Dermis blood vessel endothelial cell (primary cell): ENCODE measurements at places on chromosomes 12 and 14. TPM values are rescaled to one million over a fixed set of nuclear protein-coding genes. Genes with fewer than 3 reads are reported as not detected.

Gene DUSP16
- total RNA-seq: 9.2 and 13.1 TPM in 2 replicates

Gene POU6F1
- total RNA-seq: 2.6 and 4.8 TPM in 2 replicates

Gene APOF
- not detected in 2 replicates for total RNA-seq

Gene HOXC9
- total RNA-seq: 0.28 and 0.68 TPM in 2 replicates

Gene KCNC2
- total RNA-seq: not detected in 2 replicates

Gene CLEC6A
- not detected in 2 replicates for total RNA-seq

Gene GCH1
- total RNA-seq: 10.4 and 13.4 TPM in 2 replicates

Gene DDX54
- total RNA-seq: 44.7 and 49.0 TPM in 2 replicates

Gene GZMB
- total RNA-seq: not detected in 2 replicates

Gene IKBIP
- 44.4 and 51.6 TPM in 2 replicates for total RNA-seq

Gene CISTR
- total RNA-seq: not detected in 2 replicates

Gene LMNTD1
- 0.19 TPM in 1 of 2 replicates, not detected in the other for total RNA-seq

Gene LIN7A
- total RNA-seq: 0.19 and 1.2 TPM in 2 replicates

Gene NFATC4
- total RNA-seq: 8.8 and 11.1 TPM in 2 replicates

Gene NTF3
- 0.34 TPM in 1 of 2 replicates, not detected in the other for total RNA-seq

Gene ACSM4
- total RNA-seq: not detected in 2 replicates

Gene AMIGO2
- 4.2 and 4.8 TPM in 2 replicates for total RNA-seq

Gene BICDL1
- 0.05 TPM in 1 of 2 replicates, not detected in the other for total RNA-seq

Gene AQP2
- total RNA-seq: not detected in 2 replicates

Gene WDHD1
- 8.3 and 16.7 TPM in 2 replicates for total RNA-seq

Gene E2F7
- total RNA-seq: 7.3 and 13.4 TPM in 2 replicates

Gene PRB2
- not detected in 2 replicates for total RNA-seq

Gene DLGAP5
- 11.6 and 78.0 TPM in 2 replicates for total RNA-seq

Gene PLEKHG7
- total RNA-seq: not detected in 2 replicates

Gene FSCB
- total RNA-seq: not detected in 2 replicates

Gene SERPINA10
- not detected in 2 replicates for total RNA-seq

Gene CYP46A1
- under 0.01 and 0.14 TPM in 2 replicates for total RNA-seq

Gene NYNRIN
- 12.6 and 17.0 TPM in 2 replicates for total RNA-seq

Gene DHRS7
- 87.1 and 102 TPM in 2 replicates for total RNA-seq

Gene MYF6
- not detected in 2 replicates for total RNA-seq

Gene ARHGAP9
- not detected in 2 replicates for total RNA-seq

Gene TTC6
- not detected in 2 replicates for total RNA-seq

Gene EMP1
- total RNA-seq: 318 and 336 TPM in 2 replicates

Gene LDHB
- 438 and 588 TPM in 2 replicates for total RNA-seq

Gene CACNA1C
- 0.14 and 1.5 TPM in 2 replicates for total RNA-seq

Gene LYSET
- total RNA-seq: 8.7 and 18.2 TPM in 2 replicates

Gene SYNJ2BP
- total RNA-seq: 20.1 and 29.1 TPM in 2 replicates

Gene POTEG
- not detected in 2 replicates for total RNA-seq

Gene DPPA3
- not detected in 2 replicates for total RNA-seq

Gene ABCD2
- total RNA-seq: not detected in 2 replicates

Gene KRT86
- total RNA-seq: not detected in 2 replicates

Gene NEUROD4
- not detected in 2 replicates for total RNA-seq

Gene MFAP5
- total RNA-seq: 0.19 and 0.85 TPM in 2 replicates

Gene PLXNC1
- 0.17 and 0.23 TPM in 2 replicates for total RNA-seq

Gene IQSEC3
- total RNA-seq: under 0.01 and 0.05 TPM in 2 replicates

Gene PRICKLE1
- total RNA-seq: 11.6 and 12.3 TPM in 2 replicates

Gene CLEC14A
- 303 and 344 TPM in 2 replicates for total RNA-seq

Gene TMEM253
- 0.19 TPM in 1 of 2 replicates, not detected in the other for total RNA-seq

Gene TPPP2
- total RNA-seq: not detected in 2 replicates

Gene NPFF
- not detected in 2 replicates for total RNA-seq

Gene SMIM41
- total RNA-seq: not detected in 2 replicates

Gene MYL2
- total RNA-seq: 0.14 and 0.34 TPM in 2 replicates

Gene NTS
- 6.1 and 18.3 TPM in 2 replicates for total RNA-seq
